ENCODE measurements at places on chromosomes 5 and 9.

- DNase-seq, result no peak
Measured at GRCh38 chr5:175829813-175830585, 41.4 kb upstream of the CPLX2 start.

DNA sequence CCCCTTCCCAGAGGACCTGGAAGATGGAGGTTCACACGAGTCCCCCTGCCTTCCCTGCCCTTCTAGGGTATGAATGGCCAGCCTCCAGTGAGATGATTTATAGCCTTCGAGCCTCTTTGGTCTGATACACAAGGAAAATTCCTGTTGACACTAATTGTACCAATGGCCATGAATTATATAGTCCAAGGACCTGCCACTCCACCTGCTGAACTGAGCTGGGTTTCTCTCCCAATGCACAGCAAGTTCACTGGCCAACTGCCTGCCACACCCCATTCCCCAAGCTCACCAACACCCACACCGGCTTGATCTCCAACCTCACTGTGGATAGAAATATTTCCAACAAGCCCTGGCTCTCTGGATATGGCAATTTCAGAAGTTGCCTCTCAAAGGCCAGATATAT is 9.3 kb upstream of the ADRA1B start:
- DNase-seq, result no peak

DNA sequence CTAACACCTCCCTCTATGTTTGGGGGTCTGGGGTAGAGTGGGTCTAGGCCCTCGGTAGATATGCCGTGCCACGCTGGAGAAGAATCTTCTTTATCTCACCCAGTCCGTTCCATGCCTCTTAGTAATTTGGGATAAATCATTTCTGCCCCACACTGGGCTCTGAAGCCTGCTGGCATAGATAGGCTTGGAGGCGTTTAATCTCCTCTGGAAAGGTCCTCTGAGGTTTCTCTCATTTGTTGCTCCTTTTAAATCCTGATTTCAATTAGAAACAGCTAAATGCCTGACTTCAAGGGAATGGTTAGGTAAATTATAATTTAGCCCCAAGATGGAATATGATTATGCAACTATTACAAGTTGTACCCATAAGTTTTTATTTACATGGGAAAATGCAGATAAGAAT is 57.8 kb upstream of the AKNA start:
- no peak for DNase-seq

DNA sequence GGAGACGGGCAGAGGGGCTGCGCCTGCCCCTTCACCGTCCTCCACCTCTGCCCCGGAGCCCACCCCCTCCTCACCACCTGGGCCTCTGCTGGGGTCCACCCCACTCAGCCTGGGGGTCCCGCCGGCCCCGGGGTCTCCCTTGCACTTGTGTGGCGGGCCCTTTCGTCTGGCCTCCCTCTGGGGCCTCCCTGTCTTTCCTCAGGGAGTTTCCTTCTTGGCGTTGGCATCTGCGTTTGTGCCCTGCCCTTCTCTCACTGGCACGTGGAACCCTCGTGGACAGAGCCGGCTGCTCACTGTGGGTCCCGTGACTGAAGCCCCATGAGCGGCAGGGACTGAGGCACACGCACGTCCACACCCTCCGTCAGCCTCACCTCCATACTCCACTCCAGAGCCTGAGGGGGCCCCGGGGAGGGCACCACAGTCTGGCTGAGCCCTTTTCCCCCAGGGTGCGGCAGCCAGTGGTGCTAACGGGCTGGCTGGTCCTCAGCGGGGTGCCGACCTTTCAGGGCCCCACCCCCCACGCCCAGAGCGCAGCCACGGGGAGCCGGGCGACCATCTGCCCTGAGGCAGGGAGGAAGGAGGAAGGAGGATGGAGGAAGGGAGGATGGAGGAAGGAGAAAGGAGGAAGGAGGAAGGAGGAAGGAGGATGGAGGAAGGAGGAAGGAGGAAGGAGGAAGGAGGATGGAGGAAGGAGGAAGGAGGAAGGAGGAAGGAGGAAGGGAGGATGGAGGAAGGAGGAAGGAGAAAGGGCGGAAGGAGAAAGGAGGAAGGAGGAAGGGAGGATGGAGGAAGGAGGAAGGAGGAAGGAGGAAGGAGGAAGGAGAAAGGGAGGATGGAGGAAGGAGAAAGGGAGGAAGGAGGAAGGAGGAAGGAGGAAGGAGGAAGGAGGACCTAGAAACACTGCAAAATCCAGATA is 53.0 kb upstream of the NRARP start:
- no peak for DNase-seq

DNA sequence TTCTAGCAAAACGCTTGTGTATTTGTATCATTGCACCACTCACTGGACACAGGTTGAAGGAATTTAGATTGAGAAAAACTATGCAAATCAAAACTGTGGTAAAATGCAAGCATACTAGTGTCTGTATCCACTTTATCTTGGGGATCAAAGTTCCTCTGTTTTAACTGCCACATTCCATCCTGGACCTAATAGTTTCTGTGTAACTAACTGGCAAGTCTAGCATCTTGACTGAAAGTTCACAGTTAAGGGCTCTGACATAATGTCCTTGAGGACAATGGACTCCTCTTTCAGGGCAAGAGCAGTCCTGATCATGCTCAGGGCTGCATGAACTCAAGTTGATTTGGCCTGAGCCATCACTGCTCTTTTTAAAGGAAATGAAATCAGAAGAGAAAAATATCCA is 30.7 kb downstream of the NFIB start:
- no peak for DNase-seq

GRCh38 chr5:124054564-124054963 is 542.6 kb downstream of the CSNK1G3 start:
- no peak for DNase-seq

DNA sequence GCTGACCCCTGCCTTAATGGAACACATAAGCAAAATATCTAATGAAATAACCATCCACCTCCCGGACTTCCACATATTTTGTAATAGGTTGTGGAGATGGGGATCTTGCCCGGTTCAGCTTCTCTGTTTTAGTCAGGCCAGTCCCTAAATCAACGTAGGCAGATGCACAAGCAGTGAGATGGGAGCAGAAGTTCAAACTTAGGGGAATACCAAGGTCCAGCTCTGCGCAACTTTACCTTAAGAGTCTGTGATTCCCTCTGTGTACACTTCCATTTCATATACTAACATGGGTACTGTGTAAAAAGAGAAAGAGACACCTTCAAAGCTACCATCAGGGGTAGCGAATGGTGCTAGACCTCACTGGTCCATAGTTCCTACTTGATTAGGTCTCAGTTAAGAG is 110.9 kb downstream of the NTRK2 start:
- no peak for DNase-seq

DNA sequence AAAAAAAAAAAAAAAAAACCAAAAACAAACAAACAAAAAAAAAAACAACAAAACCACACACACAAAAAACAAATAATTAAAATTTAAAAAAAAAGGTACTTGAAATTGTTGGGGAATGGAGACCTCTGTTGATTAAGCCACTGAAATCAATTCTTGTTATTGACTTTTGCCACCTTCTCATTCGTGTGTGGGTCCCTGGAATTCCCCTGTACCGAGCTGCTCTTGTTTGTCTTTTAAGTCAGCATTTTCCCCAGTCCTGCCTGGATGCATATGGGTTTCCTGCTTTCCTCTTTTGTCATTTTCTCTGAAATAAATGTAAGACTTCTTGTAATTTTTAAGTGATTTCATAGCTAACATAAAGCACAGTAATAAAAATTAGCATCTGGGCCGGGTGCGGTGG is 45.5 kb downstream of the GPBP1 start:
- peak; percentile 6 for DNase-seq

GRCh38 chr9:123419091-123419490 is 63.1 kb downstream of the CRB2 start:
- DNase-seq, result no peak

- DNase-seq, result no peak
Measured at GRCh38 chr9:16352791-16353401, 517.6 kb downstream of the BNC2 start.

- no peak for DNase-seq
Measured at GRCh38 chr5:33939556-33940262, 3.5 kb downstream of the RXFP3 start.
